ENCODE measurements at places on chromosomes 1 and 21.
A peak's percentile ranks its signal among the peaks of the same experiment; 100 is the strongest.

GRCh38 chr1:65949230-65949626 lies 156.5 kb downstream of the PDE4B start:
- no peak for DNase-seq

DNA sequence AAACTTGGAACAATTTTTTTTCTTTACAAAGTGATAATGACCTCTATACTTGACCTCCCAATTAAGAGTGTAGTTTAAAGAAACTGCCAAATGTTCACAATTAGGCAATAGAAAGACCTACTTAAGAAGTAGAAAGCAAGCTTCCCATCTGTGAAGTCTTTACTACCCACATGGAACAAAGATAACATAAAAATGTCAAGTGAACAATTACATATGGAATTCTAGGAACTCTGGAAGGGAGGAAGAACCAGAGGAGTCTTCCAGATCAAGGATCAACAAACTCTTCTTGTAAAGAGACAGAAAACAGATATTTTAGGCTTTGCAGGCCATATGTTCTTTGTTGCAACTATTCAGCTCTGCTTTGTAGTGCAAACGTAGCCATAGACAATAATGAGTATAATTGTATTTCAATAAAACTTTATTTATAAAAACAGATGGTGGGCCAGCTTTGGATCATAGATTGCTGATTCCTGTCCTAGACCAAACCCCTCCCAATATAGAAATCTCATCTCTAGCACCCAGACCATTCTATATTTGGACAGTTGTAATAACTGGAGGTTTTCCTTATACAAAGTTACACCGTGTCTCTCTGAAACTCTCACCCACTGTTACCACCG lies 68.4 kb upstream of the MAGI3 start:
- no peak for DNase-seq

- no peak for DNase-seq
Measured at GRCh38 chr1:208343226-208343625, 99.0 kb upstream of the PLXNA2 start.

DNA sequence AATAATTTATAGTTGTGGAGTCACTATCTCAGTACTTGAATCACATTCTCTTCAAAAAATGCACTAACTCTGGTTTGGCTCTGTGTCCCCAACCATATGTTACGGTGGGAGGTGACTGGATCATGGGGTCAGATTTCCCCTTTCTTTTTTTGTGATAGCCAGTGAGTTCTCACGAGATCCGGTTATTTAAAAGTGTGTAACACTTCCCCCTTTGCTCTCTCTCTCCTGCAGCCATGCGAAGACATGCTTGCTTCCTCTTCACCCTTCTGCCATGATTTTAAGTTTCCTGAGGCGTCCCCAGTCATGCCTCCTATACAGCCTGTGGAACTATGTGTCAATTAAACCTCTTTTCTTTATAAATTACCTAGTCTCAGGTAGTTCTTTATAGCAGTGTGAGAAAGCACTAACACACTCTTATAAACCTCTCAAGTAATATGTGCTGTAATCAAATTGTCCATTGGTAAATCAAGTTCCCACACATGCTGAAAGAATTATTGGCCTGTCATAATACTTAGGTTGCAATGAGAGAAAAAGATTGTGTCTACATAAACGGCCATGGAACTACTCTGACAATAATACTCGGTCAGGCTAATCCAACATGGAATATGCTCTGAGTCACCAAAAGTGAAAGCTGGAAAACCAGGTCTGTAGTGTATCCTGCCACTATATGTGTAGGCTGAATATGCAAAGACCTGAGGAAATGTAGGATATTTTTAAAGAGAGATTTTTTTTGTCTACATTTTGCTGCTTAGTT lies 107.5 kb downstream of the SLC44A5 start:
- DNase-seq, result no peak

- DNase-seq, result no peak
Measured at GRCh38 chr1:221963742-221964141, 221.9 kb upstream of the DUSP10 start.

DNA sequence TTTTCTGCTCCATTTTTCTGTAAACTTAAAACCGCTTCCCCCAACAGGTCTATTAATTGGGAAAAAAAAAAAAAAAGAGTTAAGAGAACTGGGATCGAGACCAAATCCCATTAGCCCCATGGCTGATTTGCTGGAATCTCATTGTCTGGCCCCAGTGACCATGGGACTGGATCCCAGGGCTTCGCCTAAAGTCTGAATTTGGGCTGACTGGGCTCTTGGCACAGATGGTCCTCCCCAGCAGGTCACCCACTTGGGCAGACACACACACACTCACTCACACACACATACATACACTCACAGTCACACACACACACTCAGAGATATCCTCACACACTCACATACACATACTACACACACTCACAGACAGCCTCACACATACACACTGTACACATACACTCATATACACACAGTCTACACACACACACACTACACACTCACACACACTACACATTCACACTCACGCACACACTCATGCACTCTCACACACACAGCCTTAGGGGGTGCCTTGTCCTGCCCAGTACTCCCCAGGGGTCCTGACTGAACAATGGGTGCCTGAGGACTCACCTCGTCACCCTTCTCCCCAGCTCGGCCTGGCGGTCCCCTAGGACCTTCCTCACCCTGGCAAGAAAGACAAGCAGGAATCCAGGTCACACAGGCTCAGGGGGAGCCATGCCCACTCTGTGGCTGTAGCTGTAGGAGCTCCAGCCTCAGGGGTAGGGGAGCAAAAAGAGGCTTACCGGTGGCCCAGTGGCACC lies 7.5 kb downstream of the COL9A2 start:
- DNase-seq, result no peak

DNA sequence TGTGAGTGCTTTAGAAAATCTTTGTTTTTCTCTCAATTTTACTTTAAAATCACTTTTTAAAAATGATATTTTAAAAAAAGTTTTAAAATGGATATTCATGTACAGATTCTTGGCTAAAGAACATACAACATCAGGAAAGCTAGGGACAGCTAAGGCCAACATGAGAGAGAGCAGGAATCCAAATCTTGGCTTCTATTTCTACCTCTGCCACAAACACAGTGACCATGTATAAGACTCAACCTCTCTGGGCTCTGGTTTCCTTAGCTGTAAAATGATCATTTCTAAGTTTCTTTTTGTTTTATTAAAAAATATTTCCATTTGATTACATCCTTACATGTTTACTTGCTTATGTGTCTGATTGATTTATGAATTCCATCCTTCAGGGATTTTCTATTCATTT lies 1.2 kb downstream of the VCAM1 start:
- no peak for DNase-seq

DNA sequence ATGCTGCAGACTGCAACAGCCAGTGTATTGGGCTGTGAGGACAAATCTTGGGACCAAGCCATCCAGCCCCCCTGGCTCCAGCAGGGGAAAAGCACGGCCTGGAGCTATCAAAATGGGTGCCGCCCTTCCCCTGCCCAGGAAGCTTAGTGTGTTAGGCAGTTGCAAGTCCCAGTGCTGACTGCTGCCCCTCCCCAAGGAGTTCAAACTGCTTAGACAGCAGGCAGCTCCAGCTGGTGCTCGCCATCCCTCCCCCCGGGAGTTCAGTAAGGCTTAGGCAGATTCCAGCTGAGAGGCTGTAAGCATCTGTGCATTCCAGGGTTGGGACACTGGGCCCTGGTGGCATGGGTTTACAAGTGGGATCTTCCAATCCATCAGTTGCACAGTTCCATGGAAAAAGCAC lies 579.6 kb upstream of the NR5A2 start:
- no peak for DNase-seq

GRCh38 chr1:65255656-65256050 lies 53.7 kb upstream of the DNAJC6 start:
- no peak for DNase-seq

GRCh38 chr1:77762072-77762476 lies 2.4 kb upstream of the USP33 start:
- no peak for DNase-seq

GRCh38 chr1:96362623-96363022 lies 359.0 kb upstream of the PTBP2 start:
- DNase-seq, result no peak

DNA sequence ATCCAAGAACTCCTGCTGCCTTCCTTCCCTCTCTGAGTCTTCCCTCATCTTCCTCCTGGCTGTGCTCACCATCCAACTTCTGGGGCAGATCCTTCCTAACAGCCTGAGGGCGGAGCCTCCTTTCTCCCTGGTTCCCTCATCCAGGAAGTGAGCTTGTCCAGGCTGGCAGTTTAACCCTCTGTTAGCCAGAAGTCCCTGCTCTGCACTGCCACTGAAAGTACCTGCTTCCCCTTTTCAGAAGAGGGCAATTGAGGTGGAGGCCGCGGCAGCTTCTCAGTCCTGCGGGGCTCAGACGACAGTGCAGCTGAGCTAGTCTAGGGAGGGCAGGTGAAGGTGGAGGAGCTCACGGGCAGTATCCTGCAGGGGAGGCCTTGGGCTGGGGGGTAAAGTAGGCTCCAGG lies 149.1 kb downstream of the FCRL5 start:
- no peak for DNase-seq

GRCh38 chr1:107058245-107059032 lies 2.0 kb downstream of the PRMT6 start:
- DNase-seq, result peak; percentile 4

GRCh38 chr1:116397728-116398127 lies 24.7 kb downstream of the ATP1A1 start:
- DNase-seq, result no peak

GRCh38 chr1:176903474-176903873 lies 261.0 kb downstream of the ASTN1 start:
- DNase-seq, result no peak

DNA sequence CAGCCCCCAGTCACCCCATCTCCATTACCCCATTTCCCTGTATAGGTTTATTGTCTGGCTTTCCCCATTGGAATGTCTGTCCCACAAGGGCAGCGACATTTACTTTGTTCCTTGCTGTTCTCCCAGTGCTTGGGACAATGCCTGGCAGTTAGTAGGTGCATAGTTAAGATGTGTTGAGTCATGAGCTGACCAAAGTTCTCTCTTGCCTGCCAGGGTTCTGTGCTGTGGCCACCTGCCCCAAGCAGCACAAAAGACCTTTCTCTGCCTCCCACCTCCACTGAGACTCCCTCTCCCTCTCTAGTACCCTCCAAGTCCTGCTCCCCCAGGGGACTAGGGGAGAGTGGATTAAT lies 40.0 kb downstream of the TMCO4 start:
- no peak for DNase-seq

DNA sequence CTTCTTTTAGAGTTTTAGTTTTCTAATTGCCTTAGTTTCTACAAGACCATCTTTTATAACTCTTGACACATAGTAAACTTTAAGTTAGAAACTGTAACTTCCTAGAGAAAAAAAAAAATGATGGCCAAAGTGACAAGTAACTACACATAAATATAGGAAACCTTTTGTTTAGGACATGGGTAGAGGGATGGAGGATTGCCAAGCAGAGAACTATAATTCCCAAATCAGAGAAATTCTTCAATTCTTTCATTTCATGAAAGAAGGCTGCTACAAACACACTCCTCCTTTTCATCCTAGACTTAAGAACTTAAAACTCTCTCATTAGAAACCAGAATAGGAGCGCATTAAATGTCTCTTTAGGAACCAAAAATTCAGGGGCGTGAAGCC lies 125.0 kb downstream of the PTPN14 start:
- DNase-seq, result no peak

- DNase-seq, result no peak
Measured at GRCh38 chr1:31867546-31867945, 51.7 kb upstream of the SPOCD1 start.

GRCh38 chr1:53948291-53948690 lies 2.1 kb downstream of the LRRC42 start:
- DNase-seq, result no peak

DNA sequence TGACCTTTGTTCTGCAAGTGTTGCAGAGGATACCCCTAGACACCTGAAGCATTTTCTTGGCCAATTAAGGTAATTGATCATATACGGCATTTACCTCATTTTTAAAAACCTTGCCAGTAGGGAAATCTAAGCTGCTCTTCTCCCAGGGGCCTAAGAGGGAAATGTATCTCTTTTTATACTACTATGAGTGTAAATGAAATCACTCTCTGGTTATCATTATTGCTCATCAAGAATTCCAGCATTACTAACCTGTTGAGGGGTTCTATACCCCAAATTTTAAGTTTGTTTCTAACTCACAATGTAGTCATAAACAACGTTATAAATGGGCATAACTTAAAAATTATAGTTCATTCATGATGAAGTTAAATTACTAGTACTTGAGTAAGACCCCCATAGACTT lies 27.4 kb downstream of the TMED5 start:
- DNase-seq, result no peak

- DNase-seq, result no peak
Measured at GRCh38 chr1:14738235-14738634, 139.8 kb downstream of the KAZN start.

DNA sequence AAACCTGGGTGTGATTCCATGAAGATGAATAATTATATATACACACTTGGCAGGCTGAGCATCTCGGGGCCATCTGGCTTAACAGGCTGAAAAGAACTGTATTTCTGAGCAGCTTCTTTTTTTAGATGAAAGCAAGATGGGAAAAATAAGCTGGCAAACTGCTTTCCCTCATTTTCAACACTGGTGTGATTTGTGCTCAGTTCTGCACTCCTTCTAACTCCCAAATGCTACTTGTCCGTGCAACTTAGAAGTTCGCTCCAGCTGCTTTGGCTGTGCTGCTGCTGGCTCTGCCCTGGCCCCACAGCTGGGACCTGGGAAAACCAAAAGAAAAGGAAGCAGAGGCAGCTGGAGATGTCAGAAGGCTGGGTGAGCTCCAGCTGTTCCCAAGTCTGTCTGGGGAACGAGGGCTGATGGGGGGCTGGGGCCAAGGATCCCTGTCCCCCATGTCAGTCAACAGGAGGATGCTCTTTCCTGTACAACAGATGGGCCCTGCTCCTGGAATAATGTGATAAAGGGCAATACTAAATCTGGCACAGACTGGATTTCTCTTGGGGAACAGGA lies 44.9 kb downstream of the PAFAH2 start:
- DNase-seq, result peak; percentile 65

DNA sequence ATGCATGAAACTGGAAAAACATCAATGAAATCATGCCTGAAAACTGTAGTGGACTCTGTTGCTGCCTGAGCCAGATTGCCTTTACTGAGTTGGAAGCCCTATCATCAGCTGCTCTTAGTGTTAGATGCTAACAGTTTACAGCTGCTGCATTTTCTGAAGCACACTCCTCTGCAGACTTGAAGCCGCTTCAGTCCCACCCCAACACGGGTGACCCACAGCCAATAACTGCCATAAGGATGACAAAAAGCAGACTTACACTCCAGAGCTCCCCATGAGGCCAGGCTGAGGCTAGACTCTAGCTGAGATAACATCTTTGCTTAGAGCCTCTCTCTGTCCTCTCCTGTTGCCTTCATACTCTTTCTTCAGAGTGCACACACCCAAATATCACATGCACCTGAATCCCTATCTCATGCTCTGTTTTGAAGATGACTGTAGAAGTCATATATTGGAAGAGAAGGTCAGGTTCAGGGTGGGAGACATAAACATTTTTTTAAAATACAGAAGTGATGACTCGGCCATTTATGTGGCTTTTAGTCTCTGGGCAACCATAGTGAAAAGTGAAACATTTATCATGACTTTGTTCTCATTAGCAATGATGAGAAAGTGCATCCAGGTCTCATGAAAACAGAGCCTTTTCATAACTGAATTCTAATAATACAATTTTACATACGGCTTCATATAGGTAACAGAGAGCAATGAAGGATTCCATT lies 161.0 kb downstream of the KCNK2 start:
- no peak for DNase-seq
